ENCODE measurements at places on chromosomes 13 and 19. TPM values are rescaled to one million over a fixed set of nuclear protein-coding genes. Genes with fewer than 3 reads are reported as not detected.

ZNF578 gene
- 4.7 TPM for total RNA-seq

PRR22 gene
- total RNA-seq, result 1.1 TPM

KPTN gene
- 0.95 TPM for total RNA-seq

OR10H1 gene
- total RNA-seq, result not detected

- DNase-seq, result peak; percentile 50
These were observed 11.9 kb downstream of the SELENOW start for GRCh38 chr19:47790398-47790814.

DNA sequence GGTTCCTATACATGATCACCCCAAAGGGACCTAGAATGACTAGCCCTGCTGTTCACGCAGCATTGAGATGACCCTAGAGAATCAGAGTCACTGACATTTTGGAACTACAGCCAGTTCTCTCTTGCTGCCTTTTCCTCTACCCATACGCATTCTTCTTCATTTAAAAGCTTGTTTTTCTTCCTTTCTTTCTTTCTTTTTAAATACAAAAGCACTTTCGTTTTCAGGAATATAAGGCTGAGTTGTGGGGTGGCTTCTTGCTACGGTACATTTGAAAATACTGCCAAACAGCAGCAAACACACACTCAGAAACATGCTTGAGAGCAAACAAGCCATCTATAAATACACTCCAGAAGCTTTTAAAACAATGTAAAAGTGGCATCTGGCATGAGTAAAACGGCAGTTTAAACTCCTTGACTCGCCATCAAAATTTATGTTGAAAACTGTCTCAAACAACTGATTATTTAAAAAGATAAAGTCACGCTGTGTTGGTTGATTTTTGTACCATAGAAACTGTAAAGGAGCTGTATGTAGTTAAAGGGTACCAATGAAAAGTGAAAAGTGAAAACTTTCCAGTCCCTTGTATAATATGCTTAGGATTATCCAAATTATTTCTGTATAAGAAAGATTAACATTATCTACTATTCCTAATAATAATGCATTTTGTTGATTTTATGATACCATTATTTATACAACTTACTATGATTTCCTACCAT is 95.6 kb downstream of the PCDH9 start:
- DNase-seq, result no peak

GRCh38 chr19:34645551-34645950 is 31.4 kb downstream of the SCGB2B2 start:
- no peak for DNase-seq

PTPRH gene
- 0.14 TPM for total RNA-seq

GRCh38 chr19:55673889-55674288 is 1.1 kb upstream of the EPN1 start:
- DNase-seq, result no peak

- no peak for DNase-seq
These were observed 132.1 kb downstream of the CDK8 start for GRCh38 chr13:26386026-26386425.

DNA sequence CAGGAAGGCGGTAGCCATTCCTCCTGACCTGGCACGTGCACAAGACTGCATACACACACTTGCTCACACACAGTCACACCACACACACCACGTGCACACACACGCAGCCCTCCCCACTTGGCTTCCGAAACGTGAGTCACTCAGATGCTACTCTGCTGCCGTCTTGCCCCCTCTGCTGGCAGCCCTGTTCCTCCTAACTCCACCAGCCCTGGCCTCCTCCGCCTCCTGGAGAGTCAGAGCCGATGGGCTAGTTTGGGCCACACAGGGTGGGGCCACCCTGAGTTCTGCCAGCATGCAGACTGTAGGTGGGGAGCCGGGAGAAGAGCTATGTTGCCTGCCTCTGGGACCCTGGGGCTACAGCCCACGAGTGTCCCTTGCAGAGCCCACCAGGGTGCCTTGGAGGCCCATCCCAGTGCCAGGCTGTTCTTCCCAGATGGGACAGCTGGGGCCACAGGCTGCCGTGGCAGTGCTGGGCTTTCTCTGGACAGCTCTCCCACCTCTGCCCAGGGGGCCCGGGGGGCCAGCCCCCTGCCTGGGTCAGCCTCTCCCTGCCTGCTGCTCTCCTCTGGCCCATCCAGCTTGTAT is 12.1 kb downstream of the PIN1 start:
- peak; percentile 41 for DNase-seq

GRCh38 chr13:24274452-24275021 is 34.8 kb upstream of the C1QTNF9 start:
- no peak for DNase-seq

- no peak for DNase-seq
These were observed 29.2 kb upstream of the TM9SF2 start for GRCh38 chr13:99472122-99472440.

- DNase-seq, result no peak
These were observed 370.2 kb downstream of the KCTD12 start for GRCh38 chr13:76516013-76516412.

DNA sequence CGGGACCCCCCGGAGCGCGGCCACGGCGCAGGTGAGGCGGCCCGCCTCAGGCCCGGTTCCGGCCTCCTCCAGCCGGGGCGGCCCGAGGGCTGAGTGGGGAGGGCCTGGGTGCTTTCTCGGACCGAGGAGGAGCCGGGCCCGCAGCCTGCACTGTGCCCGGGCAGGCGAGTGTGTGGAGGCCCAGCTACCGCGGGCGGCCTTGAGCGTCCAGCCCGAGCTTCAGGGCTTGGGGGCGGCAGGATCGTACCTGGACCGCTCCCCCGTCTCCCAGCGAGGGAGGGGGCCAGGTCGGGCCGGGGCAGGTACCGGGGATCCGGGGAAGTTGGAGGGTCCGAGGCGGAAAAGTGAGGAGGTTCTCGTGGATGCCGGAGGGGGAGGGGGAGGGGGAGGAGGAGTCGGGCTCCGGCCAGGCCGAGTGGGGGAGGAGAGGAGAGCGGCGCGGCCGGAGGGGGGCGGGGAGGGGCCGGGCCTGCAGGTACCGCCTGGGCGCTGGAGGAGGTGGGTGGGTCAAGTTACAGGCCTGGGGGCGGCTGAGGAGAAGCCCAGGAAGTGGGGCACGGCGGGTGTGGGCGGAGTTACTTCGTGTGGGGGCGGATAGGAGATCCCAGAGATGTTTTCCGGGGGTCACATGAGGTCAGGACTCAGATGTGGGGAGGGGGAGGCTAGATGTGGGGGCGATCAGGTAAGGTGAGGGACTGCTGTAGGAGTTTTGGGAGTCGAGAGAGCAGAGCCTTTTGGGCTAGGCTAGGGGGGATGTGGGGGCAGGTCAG is 545 bp downstream of the NACC1 start:
- DNase-seq, result no peak

GRCh38 chr19:45166723-45167252 is 6.0 kb upstream of the NKPD1 start:
- DNase-seq, result no peak

DNA sequence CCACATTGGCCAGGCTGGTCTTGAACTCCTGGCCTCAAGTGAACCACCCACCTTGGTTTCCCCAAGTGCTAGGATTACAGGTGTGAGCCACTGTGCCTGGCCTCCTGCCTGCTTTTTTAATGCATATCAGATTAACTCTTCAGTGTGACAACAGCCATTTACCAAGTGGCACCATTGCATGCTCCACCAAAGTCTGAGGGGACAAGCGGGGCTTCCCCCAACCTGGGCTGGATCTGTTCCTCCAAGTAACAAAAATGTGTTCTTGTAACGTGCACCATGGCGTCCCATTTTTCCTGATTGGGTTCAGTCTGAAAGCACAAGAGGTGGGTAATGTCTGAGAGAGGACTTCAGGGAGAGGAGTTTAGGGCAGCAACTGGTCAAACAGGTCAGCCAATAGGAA is 77.8 kb downstream of the TEX29 start:
- no peak for DNase-seq

- DNase-seq, result no peak
These were observed 47.6 kb downstream of the CEP89 start for GRCh38 chr19:32924200-32924599.

GRCh38 chr19:30307191-30307974 is 64.8 kb upstream of the ZNF536 start:
- no peak for DNase-seq

PRODH2 gene
- total RNA-seq, result not detected

ZNF101 gene
- 2.2 TPM for total RNA-seq

GRCh38 chr19:35013041-35013819 is 13.1 kb downstream of the GRAMD1A start:
- DNase-seq, result peak; percentile 46

LPAR2 gene
- total RNA-seq, result 4.2 TPM

- DNase-seq, result peak; percentile 23
These were observed 471 bp upstream of the INSR start for GRCh38 chr19:7294558-7295212.

DNA sequence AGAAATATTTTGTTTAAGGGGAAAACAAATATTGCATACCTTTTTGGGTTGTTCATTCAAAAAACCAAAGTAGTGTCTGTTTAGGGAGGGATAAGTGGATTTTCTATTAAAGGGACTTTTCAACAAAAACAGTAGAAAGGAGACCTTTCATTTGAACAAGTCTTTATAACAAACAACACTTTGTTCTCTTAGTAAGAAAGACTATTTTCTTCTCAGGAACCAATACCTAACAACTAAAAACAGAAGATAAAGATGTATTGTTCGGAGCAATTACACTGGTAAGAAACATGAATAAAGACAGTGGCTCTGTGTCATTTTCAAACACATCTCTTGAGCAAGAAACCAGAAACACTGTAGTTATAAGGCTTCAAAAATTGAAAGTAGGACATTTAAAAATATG is 1610.1 kb upstream of the PCDH20 start:
- DNase-seq, result no peak

IGFL4 gene
- total RNA-seq, result not detected

- DNase-seq, result no peak
These were observed 18.0 kb downstream of the FAM124A start for GRCh38 chr13:51240178-51240577.

CRB3 gene
- 0.54 TPM for total RNA-seq

GRCh38 chr13:28047757-28048388 is 52.5 kb downstream of the FLT3 start:
- no peak for DNase-seq

GRCh38 chr13:106683179-106683578 is 115.2 kb upstream of the ARGLU1 start:
- no peak for DNase-seq

GRCh38 chr19:5403968-5404640 is 51.1 kb upstream of the ZNRF4 start:
- DNase-seq, result peak; percentile 5

GRCh38 chr13:97125810-97126738 is 96.1 kb upstream of the MBNL2 start:
- no peak for DNase-seq

DNA sequence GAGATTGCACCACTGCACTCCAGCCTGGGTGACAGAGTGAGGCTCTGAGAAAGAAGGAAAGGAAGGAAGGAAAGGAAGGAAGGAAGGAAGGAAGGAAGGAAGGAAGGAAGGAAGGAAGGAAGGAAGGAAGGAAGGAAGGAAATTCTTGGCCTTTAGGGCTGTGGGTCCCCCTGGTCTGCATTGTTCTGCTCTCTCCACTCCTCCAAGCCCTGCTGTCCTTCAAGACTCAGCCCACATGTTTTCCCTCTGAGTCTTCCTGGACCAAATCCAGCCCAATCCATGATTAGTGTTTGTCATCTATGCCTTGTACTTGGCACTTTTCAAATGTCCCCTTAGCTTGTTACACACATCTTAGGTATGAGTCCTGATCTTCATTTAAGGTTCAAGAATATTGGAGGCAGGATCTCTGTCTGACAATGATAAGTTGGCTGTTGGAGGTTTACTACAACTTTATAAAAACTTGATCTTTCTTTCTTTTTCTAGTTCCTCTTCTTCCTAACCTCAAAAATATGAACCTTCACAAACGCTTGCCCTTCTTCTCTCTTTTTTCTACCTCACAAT is 48.8 kb upstream of the INTS6 start:
- DNase-seq, result no peak

DNA sequence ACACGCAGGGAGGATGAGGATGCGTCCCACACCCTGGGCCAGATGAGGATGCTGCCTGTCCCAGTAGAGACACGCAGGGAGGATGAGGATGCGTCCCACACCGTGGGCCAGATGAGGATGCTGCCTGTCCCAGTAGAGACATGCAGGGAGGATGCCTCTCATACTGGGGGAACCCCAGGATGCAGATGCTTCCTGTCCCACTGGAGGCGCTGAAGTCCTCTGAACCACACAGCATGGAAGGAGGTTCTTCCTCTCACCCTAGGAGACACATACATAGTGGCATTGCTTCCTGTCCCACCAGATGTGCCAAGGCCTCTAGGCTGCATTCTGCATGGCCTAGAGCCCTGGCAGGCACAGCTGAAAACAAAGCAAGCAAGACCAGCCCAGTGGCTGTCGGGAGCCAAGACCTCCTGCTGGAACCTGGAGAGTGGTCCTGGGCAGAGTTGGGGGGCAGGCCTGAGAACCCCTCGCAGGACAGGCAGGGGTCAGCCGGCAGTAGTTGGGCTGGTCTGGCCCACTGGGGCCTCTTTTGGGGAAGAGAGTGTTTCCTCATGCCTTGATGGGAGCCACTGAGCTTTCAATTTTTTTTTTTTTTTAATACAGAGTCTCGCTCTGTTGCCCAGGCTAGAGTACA is 4.3 kb downstream of the HPN start:
- DNase-seq, result no peak

DNA sequence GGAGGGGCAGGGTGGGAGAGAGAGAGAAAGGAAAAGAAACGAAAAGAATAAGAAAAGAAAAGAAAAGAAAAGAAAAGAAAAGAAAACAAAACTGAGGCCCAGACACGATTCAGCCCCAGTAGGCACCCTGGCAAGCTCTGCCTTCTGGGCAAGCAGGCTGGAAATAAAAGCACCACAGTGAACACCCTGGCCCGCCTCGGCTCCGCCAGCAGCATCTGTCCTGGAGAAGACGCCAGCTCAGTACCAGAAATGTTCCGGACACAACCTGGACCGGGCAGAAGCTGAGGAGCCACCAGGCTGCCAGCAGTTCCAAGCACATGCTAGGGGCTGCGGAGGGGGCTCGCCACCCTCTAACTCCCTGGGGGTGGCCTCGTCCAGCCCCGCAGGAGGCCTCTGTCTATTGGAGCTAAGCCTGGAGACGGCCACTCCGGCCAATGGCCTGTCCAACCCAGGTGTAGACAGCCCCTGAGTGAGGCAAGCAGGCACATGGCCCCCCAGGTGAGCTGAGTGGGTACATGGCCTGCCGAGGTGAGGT is 11.4 kb upstream of the CPAMD8 start:
- DNase-seq, result no peak

GRCh38 chr13:72985610-72986009 is 73.2 kb upstream of the KLF5 start:
- DNase-seq, result no peak

DNA sequence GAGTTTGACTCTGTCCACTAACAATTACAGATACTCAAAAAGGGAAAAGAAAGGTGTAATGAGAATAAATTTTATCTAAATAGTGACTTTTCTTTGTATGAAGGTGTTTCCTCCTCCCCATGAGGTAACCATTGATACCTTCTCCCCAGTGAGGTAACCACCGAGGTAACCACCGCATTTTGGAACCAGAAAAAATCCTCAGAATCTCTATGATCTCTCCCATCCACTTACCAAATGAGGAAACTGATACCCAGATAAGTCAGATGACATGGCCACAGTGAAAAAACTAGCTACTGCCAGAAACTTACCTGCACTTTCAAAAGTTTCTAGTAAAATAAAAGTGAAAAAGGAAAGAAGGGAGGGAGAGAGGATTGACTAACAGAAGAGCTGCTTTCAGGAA is 124.0 kb upstream of the FNDC3A start:
- DNase-seq, result no peak

ZFP36 gene
- total RNA-seq, result 315 TPM

GRCh38 chr19:9914001-9914314 is 22.4 kb downstream of the OLFM2 start:
- no peak for DNase-seq

GRCh38 chr13:75049735-75050335 is 432.1 kb downstream of the TBC1D4 start:
- no peak for DNase-seq

- DNase-seq, result no peak
These were observed 22.0 kb downstream of the SIN3B start for GRCh38 chr19:16851031-16851712.

IL11 gene
- 0.92 TPM for total RNA-seq

TMC4 gene
- 0.41 TPM for total RNA-seq

Measured in thoracic aorta (tissue), 2 donors.